Esophagus mucosa (tissue), 1 donor: ENCODE measurements at places on chromosomes 2 and 18. TPM values are rescaled to one million over a fixed set of nuclear protein-coding genes. Genes with fewer than 3 reads are reported as not detected.

CDK15 gene
- total RNA-seq, result 0.12 TPM

DSC3 gene
- 319 TPM for total RNA-seq

AQP12B gene
- total RNA-seq, result not detected

GRCh38 chr2:223727562-223727961, 109.8 kb downstream of the AP1S3 start:
- ATAC-seq, result peak; percentile 61

DNA sequence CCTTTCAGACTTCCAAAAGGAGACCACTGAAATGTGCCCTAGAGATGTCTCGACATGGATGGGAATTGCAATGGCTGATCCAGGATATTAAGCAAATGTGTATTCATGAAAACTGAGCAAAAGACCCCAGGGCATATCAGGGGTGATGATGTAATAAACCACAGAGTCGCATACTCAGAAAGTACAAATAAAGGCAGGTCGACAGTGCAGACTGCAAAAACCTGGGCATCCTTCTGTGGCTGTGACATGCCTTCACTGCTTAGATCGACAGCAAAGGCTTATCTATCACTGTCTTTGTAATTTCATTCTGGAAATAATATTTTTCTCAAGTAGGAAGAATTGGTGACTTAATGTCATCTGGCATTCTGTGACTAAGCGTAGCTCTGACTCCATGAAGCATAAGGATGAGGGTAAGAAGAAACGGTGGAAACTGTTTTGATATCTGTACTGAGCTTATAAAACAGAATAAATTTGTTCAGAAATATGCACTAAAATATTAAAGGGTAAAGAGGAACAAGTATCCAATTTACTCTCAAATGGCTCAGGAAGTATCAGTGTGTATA, 115.6 kb upstream of the NRP2 start:
- no peak for ATAC-seq

DNA sequence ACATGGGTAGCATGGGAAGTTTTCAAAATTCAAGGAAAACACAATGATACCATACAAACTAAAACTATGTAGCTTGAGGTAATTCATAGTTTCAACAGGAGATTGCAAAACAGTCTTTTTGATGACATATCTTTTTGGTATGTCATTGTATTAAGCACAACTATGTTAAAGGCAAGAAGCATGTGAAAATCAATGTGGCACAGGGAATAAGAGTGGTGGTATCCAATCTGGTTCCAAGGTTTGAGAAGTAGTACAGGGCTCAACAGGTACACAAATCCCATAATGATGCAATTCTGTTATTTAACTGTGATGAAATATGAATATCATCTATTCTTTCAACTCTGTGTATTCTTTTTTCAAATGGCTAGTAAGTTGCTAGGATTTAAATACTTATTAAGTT, 16.4 kb upstream of the DLX2 start:
- no peak for ATAC-seq

DNA sequence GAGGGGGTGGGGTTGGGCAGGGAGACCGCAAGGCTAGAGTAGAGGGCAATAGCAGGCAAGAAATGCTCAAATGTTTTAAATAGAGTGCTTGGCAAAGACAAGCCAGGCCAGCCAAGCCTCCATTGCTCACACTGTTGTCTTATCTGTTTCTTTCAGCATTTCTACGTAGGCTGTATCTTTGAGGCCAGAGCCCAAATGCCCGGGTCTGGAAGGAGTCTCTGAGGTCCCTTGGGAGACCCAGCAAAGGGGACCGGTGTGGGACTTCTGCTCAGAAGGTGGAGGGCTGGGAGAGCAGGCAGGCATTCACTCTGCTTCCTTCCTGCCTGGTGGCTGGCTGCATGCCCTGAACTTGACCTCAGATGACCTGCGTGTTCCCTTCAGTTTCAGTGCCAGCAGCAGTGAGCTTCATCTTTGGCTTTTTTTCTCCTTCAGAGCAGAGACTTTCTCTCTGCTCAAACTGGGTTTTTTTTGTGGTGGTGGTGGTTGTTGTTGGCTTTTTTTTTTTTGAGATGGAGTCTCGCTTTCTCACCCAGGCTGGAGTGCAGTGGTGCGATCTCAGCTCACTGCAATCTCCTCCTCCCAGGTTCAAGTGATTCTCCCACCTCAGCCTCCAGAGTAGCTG, 13.7 kb upstream of the TET3 start:
- ATAC-seq, result peak; percentile 43

STPG4 gene
- total RNA-seq, result 0.16 TPM

- no peak for ATAC-seq
These were observed 91.6 kb downstream of the EHBP1 start for GRCh38 chr2:62797107-62797506.

RNU2-63P gene
- total RNA-seq, result 5.2 TPM

MOCOS gene
- total RNA-seq, result 16.0 TPM

- ATAC-seq, result no peak
These were observed 42.0 kb downstream of the EHD3 start for GRCh38 chr2:31275976-31276375.

DNA sequence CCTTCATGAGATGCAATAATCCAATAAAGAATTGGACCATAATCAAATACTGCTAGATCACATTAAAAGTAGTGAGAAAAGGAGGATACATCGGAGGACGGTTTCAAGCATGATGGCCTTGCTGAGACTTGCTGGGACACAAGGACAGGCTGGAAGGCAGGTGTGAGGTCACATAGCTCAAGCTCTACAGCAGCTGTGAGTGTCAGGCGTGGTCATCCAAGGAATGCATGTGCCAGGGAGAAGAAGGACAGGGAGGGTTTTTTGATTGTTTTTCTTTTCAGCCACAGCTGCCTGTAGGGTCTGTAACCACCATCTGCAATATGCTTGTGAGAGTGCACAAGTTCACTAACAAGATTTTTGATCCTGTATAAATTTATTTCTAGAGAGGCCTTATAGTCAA, 57.6 kb downstream of the BMP10 start:
- no peak for ATAC-seq

- ATAC-seq, result peak; percentile 55
These were observed 206.2 kb downstream of the ARL4C start for GRCh38 chr2:234290671-234291070.

GRCh38 chr2:216607277-216607560, 26.0 kb upstream of the IGFBP2 start:
- ATAC-seq, result no peak

DNA sequence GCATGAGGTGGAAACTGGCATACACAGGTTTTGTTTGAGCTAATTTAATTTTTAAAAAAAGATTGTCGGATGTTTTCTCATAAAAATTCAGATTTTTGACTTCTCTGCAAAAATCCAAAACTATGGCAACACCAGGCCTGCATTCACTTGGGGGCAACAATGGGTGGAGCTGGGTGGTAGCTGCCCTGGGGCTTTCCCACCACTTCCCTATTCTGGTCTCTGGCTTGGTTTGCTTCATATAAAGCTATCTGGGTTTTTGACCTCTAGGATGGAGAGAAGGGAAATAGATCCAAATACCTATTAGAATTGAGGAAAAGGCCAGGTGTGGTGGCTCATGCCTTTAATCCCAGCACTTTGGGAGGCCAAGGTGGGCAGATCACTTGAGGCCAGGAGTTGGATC, 5.5 kb upstream of the CYP27A1 start:
- ATAC-seq, result no peak

- ATAC-seq, result peak; percentile 74
These were observed 44.8 kb downstream of the ASAP2 start for GRCh38 chr2:9251154-9252001.

DNA sequence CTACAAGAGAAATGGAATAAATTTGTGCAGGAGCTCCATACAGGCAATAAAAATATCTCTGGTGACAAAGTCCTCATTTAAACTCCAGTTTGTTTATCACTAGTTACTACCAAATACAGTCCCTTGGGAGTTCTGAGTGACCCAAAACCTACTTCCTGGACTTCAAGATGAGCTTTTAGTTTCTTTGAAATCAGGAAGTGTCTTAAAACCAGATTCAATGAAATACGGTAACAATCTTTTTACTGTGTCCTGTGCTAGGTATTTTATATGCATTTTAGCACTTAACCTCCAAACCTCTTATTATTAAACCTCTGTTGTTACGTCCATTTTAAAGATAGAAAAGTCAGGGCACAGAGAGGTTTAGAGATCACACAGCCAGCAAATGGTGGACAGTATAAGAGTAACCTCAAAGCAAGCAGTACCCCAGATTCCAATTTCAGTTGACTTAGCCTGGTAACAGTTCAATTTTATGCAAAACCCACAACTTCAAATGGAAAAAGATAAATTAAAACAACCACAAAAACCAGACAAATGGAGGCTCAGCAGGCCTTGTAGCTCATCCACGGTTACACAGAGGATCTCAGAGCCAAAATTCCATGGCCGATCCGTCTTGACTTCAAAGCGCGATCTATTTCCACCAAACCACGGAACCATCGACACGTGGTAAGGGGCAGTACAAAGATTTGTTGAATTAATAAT, 1.3 kb upstream of the KCMF1 start:
- ATAC-seq, result no peak

ANKRD30B gene
- not detected for total RNA-seq

GRCh38 chr2:38376346-38377049, 575 bp downstream of the ATL2 start:
- ATAC-seq, result peak; percentile 73

- ATAC-seq, result no peak
These were observed 53.9 kb upstream of the SEC11C start for GRCh38 chr18:59085797-59086196.

TSGA10 gene
- total RNA-seq, result 2.8 TPM

DNA sequence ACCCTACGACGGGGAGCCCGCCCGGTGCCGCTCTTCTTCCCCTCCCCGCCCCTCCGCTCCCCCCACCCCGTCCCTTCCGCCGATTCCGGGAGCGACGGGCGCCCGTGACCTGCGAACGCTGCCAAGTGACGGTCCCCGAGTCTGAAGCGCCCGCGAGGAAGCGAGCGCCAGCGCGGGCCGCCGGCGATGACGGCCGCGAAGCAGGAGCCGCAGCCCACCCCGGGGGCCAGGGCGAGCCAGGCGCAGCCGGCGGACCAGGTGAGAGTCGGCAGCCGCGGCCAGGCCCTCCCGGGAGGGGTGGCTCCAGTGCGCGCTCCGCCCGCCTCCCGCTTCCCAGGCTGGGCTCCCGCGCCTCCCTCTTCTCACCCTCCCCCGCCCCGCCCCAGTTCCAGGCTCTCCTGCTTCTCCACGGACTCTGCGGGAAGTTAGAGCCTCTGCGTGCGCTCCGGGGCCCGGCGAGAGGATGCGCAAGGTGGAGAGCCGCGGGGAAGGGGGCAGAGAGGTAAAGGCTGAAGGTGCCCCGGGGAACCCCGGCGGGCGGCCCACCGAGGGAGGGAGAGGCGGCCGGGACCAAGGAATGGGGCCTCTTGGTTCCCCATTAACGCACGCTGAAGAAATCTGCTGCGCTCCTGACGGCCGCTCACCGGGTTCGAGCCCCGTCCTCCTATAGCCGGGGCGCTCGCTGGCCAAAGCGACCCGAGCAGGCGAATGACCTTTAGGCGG, 719.5 kb downstream of the DPP10 start:
- ATAC-seq, result peak; percentile 22

DNER gene
- 0.60 TPM for total RNA-seq

- no peak for ATAC-seq
These were observed 274.8 kb upstream of the TRIB2 start for GRCh38 chr2:12441750-12442475.

- no peak for ATAC-seq
These were observed 27.0 kb upstream of the SCN1A start for GRCh38 chr2:166154685-166155338.
